ENCODE measurements at places on chromosomes 3 and 15. TPM values are rescaled to one million over a fixed set of nuclear protein-coding genes. Genes with fewer than 3 reads are reported as not detected.
A peak's percentile ranks its signal among the peaks of the same experiment; 100 is the strongest.

CD86 gene
- total RNA-seq: 7.6 TPM

GRCh38 chr3:58572634-58573230 is 4.5 kb downstream of the FAM107A start:
- H3K36me3 ChIP-seq: no peaks in the 10 kb centered on the region
- H3K4me1 ChIP-seq: peaks cover 27% of the 10 kb centered on the region
- no peaks in the 10 kb centered on the region for H3K27me3 ChIP-seq
- no peak for DNase-seq

DNA sequence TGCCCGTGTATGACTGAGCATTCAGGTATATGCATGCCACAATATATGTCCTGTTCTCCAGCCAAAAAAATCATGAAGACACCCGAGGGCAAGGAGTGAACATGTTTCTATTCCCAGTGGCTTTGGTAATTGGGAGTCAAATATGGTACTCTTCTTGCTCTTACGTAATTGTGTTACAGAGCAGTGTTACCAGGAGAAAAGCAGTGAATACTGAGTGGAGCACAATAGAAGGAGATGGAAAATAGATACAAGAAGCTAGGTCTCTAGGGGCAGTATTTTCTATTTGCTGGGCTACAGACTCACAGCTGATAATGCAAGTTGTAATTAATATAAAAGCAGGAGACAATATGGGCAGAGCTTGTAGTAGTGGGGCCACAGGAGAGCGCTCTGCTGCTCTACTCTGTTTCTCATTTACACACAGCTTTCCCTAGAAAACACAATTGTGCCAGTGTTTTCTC is 13.2 kb downstream of the MEIS2 start:
- DNase-seq: no peak
- peaks cover 13% of the 10 kb centered on the region for H3K4me1 ChIP-seq
- H3K27me3 ChIP-seq: no peaks in the 10 kb centered on the region
- no peak overlapping the region for H3K27ac ChIP-seq
- no peak overlapping the region for H3K4me3 ChIP-seq

EHHADH gene
- total RNA-seq: 9.2 TPM

TEX55 gene
- total RNA-seq: not detected

GRCh38 chr15:84023636-84024035 is 211.9 kb upstream of the GOLGA6L4 start:
- H3K36me3 ChIP-seq: no peaks in the 10 kb centered on the region
- H3K4me3 ChIP-seq: no peak overlapping the region
- H3K27me3 ChIP-seq: no peaks in the 10 kb centered on the region
- H3K27ac ChIP-seq: no peak overlapping the region
- peak; percentile 24 for DNase-seq

DNA sequence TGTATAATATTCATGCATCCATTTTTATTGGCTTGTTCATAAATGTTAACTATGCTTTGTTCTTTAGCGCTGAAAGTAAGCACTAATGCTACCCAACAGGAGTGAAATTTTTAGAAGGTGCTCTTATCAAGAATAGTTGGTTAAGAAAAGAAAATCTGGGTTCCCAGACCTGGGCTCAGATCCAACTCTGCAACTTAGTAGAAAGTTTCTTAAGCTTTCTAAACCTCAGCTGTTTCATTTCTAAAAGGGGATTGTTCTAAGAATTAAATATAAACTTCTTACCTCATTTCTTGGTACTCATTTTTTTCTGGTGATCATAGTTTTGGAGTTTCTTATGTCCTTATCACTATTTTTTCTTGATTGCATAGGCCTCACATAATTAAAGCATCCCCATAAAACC is 12.1 kb downstream of the ARPP21 start:
- no peak overlapping the region for H3K27ac ChIP-seq
- H3K36me3 ChIP-seq: no peaks in the 10 kb centered on the region
- no peaks in the 10 kb centered on the region for H3K4me1 ChIP-seq
- H3K27me3 ChIP-seq: no peaks in the 10 kb centered on the region
- H3K4me3 ChIP-seq: no peak overlapping the region

Measured in body of pancreas (tissue), 4 donors.